ENCODE measurements at places on chromosomes 5 and 9.

GRCh38 chr5:34008802-34009201, 952 bp upstream of the AMACR start:
- DNase-seq, result no peak

DNA sequence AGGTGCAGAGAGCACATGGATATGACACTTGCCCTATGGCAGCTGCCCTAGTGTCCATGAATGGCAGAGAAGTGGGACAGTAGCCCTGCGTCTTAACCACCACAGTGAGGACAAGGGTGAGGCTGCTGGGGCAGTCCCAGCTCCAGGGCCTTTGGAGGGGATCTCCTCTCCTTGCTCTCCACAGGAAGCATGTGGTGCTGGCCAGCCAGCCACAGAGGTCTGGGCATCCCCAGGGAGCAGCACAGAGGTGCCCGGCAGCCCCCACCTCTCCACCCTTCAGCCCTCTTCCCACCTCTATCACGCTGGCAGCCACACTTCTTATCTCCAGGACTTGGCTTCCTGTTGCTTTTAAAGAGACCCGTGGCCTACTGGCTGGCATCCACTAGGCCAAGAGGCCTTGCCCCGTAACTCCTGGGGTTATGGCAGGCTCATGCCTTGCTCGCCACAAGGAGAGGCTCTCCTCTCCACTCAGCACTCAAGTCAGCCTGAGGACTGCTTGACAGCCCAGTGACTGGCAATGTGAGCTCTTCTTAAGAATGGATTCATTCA, 21.9 kb downstream of the CSF2 start:
- peak; percentile 23 for DNase-seq

DNA sequence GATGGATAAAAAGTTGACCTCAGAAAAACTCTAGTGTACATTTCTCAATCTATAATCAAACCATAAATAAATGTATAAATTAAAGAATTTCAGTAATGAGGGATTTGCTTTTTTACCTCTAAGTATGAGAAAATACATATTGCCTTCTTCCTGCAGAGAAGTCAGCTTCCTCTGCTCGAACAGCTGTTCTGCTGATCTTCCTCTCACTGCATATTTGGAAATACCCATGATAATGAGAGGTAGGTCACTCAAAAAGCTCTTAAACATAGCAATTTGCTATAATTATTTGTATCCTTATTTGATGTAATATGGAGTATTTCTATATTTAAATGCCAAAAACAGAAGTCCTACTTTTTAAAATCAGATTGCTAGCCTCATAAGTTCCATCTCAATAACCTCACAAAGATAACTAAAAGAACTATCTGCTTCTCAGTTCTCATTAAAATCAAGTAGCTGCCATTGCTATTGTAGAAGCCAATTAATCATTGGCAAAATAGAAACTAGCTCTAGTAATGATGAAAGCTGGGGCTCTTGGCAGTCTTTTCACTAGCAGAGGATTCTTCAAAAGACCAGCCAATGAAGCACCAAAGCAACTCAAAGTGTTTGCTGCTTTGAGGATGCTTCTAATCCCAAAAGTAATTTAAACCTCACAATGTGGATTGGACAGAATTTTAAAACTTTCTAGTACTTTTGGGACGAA, 35.7 kb upstream of the OR13D1 start:
- no peak for DNase-seq

DNA sequence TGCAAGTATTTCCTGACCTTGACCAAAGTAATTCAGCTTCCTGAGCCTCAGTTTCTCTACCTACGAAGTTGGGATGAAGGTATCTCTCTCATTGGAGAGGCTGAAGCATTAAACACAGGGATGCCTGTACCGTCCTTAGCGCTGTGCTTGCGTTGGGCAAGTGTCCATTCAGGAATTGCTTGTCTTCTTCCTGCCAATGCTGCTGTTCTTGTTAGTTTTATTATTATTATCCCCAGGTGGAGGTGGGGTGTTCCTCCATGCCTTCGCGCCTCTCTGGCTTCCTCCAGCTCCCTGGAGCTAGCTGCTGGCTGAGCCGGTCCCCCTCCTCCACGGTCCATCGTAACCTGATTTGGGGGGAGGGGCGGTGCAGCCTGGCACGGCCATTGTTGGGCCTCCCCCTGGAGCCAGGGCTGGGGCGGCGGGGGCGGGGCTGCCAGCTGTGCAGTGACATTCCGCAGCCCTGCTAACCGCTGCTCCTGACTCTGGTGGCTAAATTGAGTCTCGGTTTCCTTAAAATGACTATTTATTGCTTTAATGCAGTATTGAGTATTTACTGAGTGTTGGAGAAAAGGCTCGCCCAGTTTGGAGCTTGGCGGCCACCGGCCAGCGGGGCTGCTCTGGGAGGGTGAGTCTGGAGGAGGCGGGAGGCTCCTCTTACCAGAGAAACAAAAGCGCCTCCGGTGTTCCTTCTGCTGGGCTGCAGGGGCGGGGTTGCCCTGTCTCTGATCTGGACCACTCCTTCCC, 51.3 kb downstream of the LMX1B start:
- no peak for DNase-seq

DNA sequence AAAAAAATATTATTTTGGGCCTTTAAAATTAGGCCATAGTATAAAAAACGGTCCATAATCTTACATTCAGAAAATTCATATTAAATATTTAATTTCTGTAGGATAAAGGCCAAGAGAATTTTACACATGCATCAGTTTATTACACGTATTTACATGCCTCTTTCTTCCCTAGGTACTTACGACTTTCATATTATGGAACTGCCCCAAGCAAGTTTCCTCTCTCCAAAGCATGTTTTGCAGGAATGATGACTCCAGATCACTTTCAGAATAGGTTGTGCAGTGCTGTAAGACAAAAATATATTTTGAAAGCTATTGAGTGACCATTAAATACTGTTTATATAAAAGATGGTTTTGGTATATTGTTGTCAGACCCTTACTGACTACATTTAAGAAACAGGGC, 61.8 kb downstream of the WDR36 start:
- DNase-seq, result no peak

- DNase-seq, result no peak
These were observed 10.6 kb upstream of the CSNK1A1 start for GRCh38 chr5:149561848-149562247.

DNA sequence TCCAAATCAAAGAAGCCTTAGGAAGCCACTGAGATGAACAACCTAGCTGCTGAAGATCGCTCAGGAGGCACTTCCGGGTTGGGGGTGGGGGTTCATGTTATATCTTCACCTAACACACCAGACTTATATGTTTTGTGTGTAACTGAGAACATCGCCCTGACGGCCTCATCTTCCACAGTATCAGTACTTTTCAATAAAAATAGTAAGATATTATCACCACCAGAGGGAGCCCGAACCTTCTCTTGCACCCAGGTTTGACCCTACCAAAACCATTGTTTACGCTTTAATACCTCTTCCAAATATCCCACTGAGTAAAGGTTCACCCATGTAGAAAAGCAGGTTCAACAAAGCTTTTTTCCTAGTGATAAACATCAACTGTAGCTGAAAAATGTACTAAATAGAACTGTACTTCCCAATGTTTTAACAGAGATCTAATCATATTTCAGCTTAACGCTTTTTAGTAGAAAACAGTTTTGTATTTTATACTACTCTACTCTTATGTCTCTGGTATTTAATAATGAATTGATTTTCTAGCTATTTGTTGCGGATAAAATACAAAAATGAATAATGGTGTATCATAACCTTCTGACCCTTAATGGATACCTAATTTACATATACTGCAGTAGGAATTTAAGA, 244.0 kb downstream of the EPB41L4A start:
- DNase-seq, result peak; percentile 73

DNA sequence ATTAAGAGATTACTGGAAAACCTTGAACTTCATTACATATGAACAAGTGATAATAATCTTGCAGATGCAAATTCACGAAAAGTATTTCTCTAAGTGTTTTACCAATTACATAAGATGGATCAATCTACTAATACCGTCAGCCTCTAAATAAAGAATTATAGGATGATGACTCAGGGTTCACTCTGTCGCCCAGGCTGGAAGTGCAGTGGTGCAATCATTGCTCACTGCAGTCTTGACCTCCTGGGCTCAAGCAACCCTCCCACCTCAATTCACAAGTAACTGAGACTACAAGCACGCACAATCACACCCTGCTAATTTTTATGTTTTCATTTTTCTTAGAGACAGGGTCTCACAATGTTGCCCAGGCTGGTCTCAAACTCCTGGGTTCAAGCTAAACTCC, 56.1 kb downstream of the CHD1 start:
- no peak for DNase-seq

GRCh38 chr9:87701931-87702421, 23.9 kb upstream of the CTSL start:
- no peak for DNase-seq

- peak; percentile 81 for DNase-seq
These were observed 7.6 kb downstream of the BASP1 start for GRCh38 chr5:17224858-17225511.

DNA sequence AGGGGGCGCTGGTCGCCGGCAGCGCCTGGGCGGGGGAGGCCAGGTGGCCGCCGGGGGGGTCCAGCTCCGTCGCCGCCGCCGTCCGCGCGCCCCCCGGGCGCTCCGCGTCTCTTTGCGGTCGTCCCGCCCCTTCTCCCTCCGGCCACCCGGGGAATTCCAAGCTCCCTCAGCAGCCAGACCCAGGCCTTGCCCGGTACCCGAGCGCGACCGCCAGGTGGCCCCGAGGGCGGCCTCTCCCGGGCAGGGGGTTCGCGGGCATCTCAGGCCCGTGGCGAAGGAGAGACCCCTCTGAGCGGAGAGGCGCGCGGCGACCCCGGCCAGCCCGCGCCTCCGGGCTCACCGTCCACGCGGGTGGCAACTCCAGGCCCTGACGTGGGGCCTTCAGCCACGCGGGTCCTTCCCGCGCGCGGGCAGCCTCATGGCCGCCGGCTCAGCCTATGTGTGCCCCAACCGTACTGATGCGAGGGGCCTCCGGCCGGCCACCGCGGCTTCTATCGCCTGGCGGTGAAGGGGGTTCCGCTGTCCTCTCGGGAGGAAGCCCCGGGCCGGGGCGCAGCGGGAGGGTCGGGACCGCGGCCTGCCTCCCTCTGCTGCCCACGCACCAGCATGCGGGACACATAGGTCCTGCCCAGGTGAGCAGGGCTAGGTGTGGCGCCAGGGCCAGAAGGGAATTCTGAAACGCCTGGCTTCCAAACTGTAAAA, 529 bp upstream of the NRARP start:
- no peak for DNase-seq

DNA sequence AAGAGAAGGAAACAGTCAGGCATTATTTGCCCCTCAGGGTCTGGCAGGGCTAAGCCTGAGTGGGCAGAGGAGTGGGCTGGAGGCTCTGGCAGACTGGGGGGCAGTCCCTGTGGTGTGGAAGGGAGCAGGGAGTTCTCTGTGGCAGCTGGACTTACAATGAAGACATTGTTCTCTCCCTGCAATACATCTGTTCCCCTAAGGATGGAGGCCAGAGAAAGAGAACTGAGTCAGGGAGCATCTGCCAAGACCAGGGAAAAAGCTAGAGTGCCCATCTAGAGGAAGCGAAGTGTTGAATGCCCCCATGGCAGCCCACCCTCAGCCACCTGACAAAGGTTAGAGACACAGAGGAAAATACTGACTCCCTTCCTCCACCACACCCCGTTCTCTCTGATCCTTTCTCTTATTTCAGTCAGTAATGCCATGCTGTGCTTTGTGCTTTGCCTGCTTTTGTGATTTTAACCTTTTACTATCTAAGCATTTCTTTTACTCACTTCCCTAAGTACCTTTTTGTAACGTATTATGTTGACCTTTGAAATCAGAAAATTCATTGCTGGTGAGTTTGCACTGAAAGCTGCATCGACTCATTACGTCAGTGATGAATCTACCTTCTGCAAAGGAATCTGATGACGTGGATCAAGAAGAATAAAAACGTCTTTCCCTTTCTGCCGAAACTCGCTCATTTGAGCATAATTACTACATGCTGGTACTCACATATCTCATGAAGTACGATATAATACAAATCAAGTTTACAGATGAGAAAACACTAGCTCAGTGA, 76.0 kb downstream of the ACTL7B start:
- DNase-seq, result no peak

DNA sequence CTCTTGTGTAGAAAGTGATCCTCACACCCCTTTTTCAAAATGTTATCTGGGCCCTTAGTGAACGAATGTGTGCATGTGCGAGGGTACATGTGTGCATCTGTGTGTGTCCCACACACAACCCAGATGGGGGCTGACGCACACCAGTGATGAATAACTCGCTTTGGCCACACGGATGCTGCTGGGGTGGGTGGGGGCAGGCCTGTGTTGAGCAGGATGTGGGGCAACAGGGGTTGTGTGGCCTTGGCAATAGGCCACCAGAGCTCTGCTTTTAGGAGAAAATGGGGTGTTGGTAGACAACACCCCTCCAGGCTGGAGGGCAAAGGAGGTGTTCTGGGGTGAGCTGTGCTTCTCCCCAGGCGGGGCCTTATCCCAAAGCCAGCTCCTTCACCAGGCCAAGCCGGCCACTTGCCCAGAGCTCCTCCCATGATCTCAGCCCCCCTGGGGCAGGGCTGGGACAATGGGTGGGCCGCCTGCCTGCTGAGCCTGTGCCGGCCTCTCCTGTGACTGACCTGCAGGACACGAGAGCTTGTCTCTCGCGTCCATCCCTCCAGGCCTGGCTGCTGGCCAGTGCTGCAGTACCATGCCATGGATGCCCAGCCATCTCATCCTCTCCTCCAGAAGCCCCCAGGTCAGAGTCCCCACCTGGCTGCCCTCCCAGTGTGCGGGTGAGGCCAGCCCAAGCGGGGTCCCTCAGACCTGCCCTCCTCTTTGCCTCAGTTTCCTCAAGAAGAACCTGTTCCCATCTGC, 1.7 kb downstream of the DBN1 start:
- no peak for DNase-seq

- peak; percentile 85 for DNase-seq
These were observed 29.6 kb upstream of the UBAC1 start for GRCh38 chr9:135990468-135991429.

All from GM12865 (cell line).